Activated CD4-positive, alpha-beta T cell treated with anti-CD3 and anti-CD28 coated beads, Interleukin-2, amount 10 ng/mL, durations not matched to agents 24 days and 14 days (primary cell): ENCODE measurements at places on chromosomes 3 and 15. TPM values are rescaled to one million over a fixed set of nuclear protein-coding genes. Genes with fewer than 3 reads are reported as not detected.

- no peak for DNase-seq
These were observed 156.9 kb downstream of the SOX2 start for GRCh38 chr3:181868576-181869082.

DNA sequence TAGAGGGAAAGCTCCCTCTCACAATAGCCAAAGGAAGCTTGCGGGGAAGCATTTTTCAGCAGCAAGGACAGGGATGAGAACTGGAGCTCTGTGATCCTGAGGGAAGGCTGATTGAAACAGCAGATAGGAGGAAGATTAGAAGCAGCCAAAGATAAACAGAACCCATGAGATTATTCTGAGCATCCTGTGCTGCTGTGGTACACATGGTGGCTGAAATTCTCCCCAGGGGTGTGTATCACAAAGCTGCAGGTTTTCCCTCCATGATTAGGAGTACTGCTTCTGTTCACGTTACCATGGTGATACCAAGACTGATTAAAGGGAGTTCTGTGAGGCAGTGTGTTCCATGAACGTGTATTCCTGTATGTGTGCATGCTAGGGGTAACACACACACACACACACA lies 30.3 kb upstream of the PSMD6 start:
- DNase-seq: no peak

- DNase-seq: peak; percentile 83
These were observed 5.4 kb upstream of the ALDH1A2 start for GRCh38 chr15:58070801-58071418.

- peak; percentile 59 for DNase-seq
These were observed 1.3 kb upstream of the THBS1 start for GRCh38 chr15:39579487-39580116.

DNA sequence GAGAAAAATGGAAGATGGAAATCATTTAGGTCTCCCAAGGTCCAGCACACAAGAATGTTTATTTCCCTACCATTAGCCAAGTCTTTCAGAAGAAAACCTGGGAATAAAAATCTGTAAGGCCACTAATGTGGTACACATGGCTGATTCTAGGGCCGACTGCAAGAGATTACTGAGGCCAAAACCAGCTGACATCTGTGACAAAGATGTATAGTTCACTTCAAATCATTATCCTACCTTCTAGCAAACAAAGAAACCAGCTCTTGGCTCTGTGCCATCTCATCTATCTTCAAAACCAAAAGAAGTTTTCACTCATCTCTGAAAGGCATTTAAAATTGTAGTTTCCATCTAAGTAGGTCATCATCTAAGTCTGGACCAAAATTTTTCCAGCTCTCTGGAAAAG lies 43.9 kb downstream of the ERC2 start:
- no peak for DNase-seq

DNA sequence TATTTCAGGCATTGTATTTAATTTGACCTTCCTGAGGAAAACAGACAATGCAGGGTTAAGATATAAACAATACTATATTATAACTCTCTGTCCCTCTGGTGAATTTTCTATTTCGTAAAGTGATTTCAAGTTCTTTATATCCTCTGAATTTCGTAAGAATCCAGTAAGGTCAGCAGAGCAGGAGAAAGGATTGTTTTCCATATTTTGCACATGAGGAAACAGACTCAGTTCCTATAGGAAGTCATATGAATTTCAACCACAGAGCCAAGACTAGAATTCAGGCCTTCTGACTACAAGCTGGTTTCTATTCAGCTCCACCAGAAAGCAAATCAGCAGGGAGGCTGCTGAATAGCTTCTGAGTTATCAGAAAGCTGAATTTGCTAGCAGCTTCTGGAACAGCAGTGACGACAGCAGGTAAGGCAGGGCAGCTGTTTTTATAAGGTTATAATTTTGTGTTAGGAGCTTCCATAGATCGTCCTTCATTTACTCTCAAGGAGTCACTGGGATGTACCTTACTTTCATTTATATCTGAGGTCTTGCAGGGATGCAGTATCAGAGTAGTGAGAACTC lies 11.1 kb upstream of the PLAAT1 start:
- no peak for DNase-seq

DNA sequence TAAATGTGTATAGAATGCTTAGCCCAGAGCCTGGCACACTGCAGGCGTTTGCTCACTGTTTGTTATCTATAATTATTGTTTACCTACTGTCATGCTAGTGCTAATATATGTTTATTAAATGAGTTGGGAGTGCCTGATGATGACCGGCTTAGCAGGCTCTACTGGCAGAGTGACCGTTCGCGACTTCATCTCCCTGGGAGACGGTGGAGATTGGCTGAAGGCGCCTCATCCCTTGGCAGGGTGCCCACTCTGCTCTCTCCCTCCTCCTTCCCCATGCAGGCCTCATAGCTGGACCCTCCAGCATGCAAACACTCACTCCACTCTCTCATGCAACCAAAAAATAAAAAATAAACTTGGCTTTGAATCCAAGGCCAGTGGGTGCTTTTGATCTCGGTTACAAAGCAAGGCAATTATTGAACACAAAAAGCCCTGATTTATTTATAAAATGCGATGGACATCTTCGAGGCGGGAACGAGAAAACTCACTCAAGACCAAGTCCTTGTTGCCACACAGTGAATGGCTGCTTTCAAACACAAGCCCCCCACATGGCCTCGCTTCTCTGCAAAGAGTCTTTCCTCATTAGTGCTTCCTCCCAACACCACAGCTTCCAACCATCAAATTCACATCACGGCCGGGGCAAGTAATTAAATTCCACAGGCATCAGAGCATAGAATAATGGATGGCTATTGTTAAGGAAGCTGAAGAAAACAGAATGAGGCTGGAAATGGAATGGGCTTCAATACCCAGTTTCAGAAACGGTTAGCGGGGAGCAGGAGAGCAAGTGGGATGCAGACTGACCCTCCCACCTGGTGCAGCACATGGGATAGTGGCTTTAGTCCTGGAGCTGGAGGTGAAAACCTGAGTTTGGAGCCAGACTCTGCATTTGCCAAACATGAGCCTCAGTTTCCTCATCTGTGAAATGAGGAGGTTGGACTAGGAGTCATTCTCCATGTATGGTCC lies 135.7 kb upstream of the RAD18 start:
- DNase-seq: no peak

DNA sequence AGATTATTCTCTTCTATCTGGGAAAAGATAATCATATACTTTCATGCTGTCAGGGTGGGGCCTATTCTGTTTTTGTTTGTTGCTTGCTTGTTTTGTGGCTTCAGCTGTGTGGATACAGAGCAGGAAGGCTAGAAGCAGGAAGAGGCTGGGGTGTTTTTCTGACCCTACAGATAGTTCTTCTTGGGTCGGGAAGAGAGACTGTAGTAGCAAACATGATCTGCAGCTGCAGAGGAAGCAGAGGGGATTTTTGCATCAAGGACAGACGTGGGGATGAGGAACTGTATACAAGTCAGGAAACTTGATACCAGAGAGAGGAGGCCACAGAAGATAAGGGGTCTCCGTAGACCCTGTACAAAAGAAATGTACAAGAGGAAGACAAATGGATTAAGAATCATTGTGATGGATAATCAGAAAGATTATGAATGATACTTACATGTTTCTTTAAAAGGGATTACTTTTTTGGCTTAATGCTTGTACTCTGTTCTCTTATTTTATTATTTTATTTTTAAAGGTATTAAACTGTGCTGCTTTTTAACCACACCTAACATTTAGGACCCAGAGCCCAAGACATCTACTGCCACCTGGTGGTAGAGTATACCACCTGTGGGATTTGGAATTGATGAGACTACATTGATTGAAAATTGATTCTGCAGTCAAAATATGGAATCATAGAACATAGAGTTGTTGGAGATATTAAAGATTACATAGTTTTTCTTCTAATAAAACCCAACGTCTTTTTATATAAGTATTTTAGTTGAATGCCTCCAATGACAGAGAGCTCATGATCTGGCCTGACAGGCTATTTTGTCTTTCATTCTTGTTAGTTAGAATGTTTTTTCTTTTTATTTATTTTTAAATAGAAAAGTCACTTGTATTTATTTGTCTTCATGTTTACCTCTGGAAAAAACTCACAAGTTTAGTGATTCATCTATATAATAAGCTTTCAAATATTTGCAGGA lies 87.3 kb upstream of the ROPN1 start:
- DNase-seq: peak; percentile 68

- no peak for DNase-seq
These were observed 1.7 kb downstream of the BNC1 start for GRCh38 chr15:83282776-83283137.

GRCh38 chr3:69322158-69322509 lies 63.8 kb downstream of the FRMD4B start:
- no peak for DNase-seq

- DNase-seq: no peak
These were observed 3.6 kb downstream of the FOXP1 start for GRCh38 chr3:71579935-71580406.

DNA sequence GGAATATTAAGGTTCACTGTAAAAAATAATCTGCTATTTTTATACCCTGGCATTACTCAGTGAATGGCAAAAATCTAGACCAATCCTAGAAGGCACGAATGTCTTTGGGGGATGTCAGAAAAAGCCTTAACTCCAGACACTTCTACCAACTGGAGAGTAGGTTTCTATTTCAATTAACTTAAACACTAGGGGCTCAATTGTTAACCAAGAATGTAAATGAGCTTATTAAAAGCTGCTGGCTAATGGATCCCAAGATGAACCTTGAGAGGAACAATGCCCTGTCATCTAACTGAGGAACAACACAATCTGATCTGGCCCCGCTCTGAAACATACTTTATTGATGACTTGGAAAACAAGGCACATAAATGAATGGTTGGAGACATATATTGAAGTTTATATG lies 701.4 kb downstream of the FHIT start:
- no peak for DNase-seq

DNA sequence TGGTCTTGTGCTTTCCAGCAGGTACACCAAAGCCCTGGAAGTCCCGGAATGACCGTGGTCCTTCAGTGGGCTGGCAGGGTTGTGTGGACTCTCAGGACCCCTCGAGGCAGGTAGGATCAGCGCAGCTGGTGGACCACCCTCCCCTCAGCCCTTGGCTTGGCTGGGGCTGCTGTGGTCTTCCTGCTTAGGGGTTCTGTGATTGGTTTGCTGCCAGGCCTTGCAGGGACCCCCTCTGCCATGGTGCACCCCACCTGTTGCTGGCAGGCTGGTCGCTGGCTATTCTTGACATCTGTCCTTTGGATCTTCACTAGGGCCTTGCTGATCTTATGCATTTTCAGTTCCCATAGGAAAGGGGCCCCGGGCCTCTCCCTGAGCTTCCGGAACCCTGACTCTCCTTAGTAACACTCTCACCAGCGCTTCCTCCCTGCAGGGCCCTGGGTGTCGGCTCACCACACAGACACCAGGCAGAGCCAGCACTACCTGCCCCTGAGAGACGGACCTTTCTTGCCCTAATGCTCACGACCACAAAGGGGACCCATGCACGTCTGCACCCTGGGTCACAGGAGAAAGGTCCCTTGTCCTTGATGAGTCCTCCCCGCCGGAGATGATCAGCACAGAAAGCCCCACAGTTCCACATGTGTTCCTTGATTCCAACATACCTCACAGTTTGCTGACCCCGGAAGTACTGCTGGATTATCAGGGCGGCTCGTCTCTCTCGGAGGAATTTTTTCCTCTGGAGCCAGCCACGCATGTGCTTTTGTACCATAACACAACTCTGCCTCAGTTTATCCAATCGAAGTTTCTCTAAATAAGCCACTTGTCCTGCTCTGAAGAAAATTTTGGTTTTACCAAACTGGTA lies 51.7 kb downstream of the MYO5C start:
- DNase-seq: no peak

DNA sequence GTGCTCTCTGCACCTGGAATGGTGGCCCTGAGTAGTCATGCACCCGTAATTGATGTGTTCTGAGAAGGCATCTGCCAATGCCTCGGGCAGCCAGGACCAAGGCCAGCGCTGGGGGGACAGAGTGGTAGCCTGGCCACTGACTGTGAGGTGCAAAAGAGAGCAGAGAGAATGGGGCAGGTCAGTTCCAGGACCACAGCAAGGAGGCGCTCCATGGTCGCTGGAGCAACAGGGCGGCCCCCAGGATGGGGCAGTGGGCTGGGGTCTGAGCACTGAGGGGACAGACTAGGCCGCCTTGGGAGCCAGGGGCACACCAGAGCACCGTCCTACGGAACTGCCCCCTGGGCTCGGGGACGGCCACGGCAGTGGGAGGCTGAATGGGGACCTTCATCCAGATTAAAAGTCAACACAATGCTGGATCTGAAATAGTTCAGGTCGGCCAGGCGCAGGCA lies 48.3 kb upstream of the IQSEC1 start:
- no peak for DNase-seq

- DNase-seq: no peak
These were observed 41.3 kb downstream of the CDAN1 start for GRCh38 chr15:42695527-42696071.

GRCh38 chr3:4532535-4533112 lies 39.5 kb downstream of the ITPR1 start:
- DNase-seq: no peak

GRCh38 chr15:61639491-61639890 lies 410.4 kb upstream of the RORA start:
- no peak for DNase-seq

GRCh38 chr15:59354417-59355031 lies 18.1 kb downstream of the MYO1E start:
- no peak for DNase-seq

DNA sequence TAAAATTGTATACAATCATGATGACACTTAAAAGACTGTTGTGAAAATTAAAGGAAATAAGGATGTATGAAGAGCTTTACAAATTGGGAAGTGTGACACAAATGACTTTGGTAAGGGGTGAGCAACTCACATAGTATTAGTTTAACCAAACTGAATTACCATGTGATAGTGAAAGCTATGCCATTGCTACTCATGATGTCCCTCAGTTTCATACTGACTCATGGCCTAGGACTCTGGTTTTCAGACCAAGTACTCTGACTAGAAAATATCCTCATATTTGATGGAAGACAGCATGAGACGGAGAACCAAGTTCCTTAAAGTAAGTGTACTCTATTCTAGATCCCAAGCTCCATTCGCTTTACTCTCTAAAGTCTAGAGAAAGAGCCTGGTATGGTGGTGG lies 203.2 kb upstream of the ICE2 start:
- no peak for DNase-seq

RPP14 gene
- total RNA-seq: 22.7 and 25.2 TPM in 2 replicates

CSTA gene
- not detected in 2 replicates for total RNA-seq

CCRL2 gene
- total RNA-seq: 1.7 and 1.9 TPM in 2 replicates

LRIG1 gene
- total RNA-seq: 50.3 and 52.8 TPM in 2 replicates
